ENCODE measurements at places on chromosomes 12 and 14.
A peak's percentile ranks its signal among the peaks of the same experiment; 100 is the strongest.

DNA sequence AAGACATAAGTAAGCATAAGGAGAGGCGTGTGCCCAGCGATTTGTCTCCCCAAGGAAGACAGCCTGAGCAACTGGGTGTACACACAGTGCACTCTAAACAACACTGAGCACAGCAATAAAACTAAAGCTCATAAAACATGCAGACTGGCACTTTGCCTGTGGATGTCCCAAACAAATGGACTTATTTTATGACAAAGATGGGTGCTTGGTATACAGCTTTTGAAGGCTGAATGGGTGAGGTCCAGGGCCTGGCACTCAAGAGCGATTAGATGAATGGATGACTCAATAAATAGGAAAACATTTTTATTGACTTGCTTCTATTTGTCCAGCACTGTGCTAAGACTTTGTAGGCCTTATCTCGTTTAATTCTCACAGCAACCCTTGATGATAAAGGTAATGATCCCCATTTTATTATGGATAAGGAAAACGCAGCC lies 28.5 kb downstream of the LGMN start:
- peak; percentile 28 for DNase-seq

- no peak for DNase-seq
Observed at GRCh38 chr14:71372411-71372838, 465.2 kb downstream of the PCNX1 start.

GRCh38 chr14:77892381-77892871 lies 92.5 kb downstream of the ADCK1 start:
- no peak for DNase-seq

DNA sequence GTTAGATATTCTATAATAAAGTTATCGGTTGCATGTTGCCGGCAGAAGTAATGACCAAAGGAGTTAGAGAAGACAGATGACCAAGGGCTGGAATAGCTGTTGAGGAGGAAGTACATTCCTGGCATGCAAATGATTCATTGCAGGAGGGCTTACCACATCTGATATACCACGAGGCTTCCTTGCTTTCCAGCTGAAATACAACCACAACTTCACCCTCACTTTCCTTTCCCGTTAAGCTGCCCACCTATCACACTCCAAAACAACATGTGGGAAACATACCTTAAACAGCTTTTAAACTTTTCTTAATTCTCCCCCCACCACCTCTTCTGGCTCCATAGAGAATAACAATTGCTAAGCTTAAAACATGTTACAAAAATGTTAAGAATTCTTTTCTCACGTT lies 594.1 kb downstream of the NRXN3 start:
- no peak for DNase-seq

GRCh38 chr12:66587912-66588311 lies 91.0 kb downstream of the GRIP1 start:
- DNase-seq: no peak

GRCh38 chr12:107326237-107326636 lies 232.9 kb upstream of the CRY1 start:
- no peak for DNase-seq

DNA sequence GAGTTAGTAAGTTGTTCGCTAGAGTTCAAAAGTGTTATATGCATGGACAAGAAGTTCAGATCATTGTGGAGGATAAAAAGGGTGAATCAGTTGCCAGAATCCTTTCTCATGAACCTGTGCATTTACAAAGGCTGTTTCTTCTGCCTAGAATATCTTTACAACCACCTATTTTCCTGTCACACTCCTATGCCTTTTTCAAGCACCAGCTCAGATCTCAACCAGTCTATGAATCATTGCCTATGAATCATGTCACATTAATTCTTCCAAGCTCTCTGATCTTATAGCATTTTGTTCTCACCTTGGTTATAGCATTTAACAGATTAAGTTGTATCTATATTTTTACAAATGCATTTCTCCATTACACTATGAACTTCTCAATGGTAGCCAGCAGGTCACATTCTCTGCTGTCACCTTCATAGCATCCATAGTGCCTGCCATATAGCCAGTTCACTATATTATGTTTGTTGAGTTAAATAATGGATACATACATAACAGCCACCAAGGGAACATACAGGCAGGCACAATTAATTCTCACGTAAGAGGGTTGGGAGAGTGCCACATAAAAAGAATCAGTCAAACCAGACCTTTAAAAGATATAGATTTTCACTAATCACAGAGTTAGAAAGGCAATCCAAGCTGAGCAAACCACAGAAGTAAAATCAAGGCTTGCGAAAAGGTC lies 573.0 kb downstream of the FOXG1 start:
- no peak for DNase-seq

GRCh38 chr12:116365114-116365513 lies 87.6 kb upstream of the MED13L start:
- no peak for DNase-seq

DNA sequence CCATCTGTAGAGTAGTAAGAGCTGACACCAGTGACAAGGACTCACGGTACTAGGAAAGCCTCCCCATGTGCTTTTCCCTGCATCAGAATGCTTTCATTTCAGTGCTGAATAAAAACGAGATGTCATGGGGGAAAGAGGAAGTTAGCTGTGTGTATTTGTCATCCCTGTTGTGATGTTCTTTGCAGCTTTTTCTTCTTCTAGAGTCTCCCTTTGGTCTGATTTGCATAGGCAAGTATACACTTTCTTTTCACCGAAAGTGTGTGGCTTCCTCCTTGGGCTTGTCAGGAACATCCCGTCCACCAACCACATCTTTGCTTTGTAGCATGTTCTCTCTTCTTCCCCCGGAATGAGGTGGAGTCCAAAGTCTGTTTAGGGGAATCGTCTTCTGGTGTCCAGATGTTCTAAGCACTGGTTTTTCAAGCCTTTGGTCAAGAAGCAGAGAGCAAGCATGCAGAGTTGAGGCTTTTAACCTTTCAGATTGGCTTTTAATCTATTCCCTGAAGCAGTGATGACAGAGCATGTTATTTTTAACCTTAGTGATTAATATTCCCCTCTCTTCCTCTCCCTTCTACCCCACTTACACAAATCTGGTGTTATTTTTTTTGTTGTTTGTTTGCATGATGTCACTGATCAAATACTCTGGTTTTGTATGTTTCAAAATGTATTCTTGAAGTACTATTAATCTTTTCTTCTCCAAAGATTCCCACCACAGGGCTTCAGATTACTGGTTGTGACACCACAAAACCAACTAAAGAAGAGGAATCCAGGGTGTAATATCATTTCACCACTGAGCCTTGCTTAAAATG lies 163.4 kb downstream of the SAMD4A start:
- no peak for DNase-seq

DNA sequence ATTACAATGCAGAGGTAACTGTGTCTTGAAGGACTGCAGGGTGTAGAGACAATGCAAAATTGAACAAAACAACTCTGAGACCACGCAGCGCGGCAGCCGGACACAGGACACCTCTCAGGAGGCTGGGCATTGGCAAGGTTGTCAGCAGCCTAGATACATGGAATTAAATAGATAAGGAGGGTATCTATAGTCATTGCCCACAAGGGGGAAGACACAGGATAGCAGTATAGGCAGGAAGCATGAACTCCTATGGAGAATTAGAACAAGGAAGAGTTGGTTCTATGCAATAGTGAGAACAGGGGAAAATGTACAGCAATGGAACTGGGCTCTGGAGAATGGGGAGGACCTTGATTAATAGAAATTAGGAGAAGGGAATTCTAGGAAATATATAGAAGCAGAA lies 164.1 kb downstream of the C12orf42 start:
- DNase-seq: no peak

GRCh38 chr14:49633640-49634546 lies 1.2 kb downstream of the DNAAF2 start:
- peak; percentile 91 for DNase-seq

Data from MG63 (cell line).